ENCODE measurements at places on chromosomes 6 and 20.

DNA sequence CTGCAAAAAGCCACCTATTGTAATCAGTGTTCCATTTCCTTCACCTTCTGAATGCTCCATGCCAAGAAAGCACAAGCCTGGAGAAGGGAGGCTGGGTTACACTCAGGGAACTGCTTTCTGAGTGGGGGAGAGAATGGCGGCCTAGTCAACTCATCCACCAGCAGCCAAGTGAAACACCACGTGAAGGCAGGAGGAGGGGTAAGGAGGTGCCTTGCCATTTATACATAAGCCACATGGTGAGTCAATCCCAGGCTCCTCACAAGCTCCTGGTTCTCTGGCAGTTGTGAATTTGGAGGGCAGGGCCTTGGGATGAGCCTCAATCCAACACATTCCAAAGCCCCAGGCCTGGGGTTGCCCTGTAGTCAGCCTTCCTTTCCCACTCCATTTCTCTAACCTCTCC, 149.4 kb downstream of the CD24 start:
- DNase-seq, result no peak

GRCh38 chr20:34190679-34191090, 50.5 kb upstream of the ASIP start:
- no peak for DNase-seq

DNA sequence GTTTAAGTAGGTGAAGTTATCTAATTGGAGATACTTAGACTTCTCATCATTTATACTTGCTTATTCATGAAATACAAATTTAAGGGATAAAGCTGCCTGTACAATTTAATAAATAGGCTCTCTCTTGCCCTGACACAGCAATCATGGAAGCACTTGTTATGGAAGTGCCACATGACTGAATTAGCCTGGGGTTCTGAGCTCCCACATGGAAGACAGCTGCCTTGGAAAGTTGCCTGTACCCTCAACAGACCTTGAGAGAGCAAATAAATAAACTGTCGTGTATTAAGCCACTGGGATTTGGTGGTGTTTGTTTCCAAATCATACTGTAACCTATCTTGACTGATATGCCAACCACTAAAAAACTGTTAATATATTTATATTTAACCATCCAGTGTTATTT, 87.0 kb upstream of the RSPO3 start:
- DNase-seq, result no peak

- no peak for DNase-seq
Observed at GRCh38 chr20:14522595-14522994, 185.2 kb upstream of the FLRT3 start.

- DNase-seq, result peak; percentile 15
Observed at GRCh38 chr6:30463651-30464618, 25.4 kb upstream of the HLA-E start.

- no peak for DNase-seq
Observed at GRCh38 chr6:148831064-148831463, 84.2 kb downstream of the UST start.

DNA sequence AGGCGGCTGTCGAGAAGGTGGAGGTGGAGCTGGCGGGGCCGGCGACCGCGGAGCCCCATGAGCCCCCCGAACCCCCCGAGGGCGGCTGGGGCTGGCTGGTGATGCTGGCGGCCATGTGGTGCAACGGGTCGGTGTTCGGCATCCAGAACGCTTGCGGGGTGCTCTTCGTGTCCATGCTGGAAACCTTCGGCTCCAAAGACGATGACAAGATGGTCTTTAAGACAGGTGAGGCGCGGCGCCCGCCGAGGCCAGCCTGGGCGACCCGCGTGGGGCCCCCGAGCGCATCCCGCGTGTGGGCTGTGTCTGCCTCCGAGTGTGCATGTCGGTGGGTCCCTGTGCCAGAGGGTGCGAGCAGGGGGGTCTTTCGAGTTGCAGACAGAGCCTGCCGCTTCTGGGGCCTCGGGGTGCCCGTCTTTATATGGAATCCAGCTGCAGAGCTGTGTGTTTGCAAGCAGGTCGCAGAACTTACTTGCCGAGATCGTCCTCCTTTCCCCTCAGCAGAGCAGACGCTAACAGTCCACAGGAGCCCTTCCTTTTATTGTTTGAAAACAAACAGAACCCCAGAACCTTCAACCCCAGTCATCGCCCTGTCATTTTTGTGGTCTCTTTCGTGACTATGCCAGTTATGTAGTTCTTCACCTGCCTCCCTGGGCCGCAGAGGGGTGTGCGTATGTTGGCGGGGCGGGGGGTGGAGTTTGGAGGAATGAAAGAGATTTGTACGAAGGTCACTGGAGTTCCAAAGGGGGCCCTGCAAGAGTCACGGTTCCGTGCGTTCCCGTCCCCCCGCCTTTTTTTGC, 766 bp downstream of the SLC16A10 start:
- DNase-seq, result no peak

- no peak for DNase-seq
Observed at GRCh38 chr20:23119456-23120216, 33.5 kb upstream of the CD93 start.

DNA sequence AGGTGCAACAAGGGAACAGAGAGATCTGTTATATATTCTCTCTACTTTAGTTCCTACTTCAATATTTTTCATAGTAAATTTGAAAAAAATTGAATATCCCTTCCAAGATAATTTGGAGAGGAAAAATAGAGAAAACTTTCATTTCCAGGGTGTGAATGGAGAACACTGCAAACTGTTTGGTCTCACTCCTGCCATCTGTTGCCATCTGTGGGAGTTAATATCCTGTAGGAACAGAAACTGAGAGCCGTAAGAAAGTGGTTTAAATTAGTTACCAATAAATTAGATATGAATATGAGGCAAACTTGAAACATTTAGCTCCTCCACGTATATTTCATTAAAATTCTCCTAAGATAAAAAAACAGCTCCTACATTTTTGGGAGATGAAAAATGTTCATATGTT, 4.2 kb downstream of the ZNF337 start:
- no peak for DNase-seq

- DNase-seq, result no peak
Observed at GRCh38 chr6:151436802-151437201, 15.1 kb downstream of the RMND1 start.

GRCh38 chr20:23094213-23094896, 8.2 kb upstream of the CD93 start:
- DNase-seq, result no peak

GRCh38 chr6:67131827-67132226, 1424.8 kb upstream of the EYS start:
- DNase-seq, result no peak

DNA sequence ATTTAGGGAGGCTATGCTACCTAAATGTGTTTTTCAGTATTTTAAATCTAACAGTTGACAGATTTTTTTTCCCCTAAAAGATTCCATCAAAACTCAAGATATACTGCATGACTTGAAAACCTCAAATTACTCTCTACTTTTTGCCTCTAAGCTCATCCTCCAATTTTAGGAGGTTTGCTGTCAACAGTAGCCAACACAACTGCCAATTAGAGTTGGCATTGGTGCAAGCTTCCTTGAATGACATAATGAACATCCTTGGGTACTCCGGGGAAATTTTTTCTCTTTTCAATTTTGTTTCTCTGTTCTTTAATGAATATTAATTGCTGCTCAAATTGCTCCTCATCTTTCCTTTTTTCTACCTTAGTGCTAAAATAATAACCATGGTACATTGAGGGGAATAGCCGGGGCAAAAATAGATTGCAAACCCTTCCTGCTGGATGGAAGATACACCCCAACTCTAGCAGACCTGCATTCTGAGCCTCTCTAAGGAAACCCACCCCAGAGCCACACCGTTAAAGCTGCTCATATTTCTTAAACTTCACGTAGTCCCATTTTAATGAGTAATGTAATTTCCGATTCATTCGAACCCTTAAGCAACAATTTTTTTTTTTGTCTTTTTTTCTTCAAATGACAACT, 34.3 kb downstream of the SLC22A23 start:
- DNase-seq, result no peak

DNA sequence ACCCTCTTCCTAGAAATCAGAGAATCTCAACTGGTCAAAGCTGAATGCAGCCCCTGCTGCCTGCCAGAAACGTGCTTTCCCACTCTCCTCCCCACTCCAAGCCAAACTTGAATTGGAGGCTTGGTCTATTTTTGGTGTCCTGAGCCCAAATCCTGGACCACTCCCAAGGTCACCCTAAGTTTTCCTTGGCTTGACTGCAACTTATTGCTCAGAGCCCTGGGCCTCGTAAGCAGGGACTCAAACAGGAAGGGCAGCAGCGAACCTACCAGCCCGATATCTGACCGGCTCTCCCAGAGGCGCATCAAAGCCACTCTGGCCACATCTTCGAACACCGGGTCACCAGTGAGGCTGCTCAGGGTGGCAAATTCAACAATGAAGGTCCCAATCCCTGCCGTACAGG, 12.7 kb downstream of the EDEM2 start:
- DNase-seq, result no peak

DNA sequence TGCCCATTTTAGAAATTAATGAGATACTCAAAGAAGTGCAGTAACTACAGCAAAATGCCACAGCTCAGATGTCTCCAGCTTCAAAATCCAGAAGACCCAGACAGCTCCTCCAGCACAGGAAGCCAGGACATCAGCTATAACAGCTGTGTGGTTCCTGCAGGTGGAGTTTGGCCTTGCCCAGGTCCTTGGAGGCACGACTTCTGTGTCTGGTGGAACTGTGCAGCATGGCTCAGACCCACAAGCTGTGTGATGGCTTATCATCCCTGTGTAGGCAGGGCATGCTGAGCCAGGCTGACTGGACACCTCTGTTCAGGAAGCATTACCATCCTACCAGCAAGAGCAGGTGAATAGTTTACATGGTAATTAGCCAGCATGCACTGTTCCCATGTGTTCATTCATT, 26.5 kb upstream of the CD93 start:
- DNase-seq, result no peak

GRCh38 chr6:157029980-157030690, 253.0 kb downstream of the ARID1B start:
- no peak for DNase-seq

- DNase-seq, result no peak
Observed at GRCh38 chr6:44386929-44387345, 569 bp upstream of the CDC5L start.

- DNase-seq, result no peak
Observed at GRCh38 chr6:143596866-143597265, 80.9 kb upstream of the PHACTR2 start.

DNA sequence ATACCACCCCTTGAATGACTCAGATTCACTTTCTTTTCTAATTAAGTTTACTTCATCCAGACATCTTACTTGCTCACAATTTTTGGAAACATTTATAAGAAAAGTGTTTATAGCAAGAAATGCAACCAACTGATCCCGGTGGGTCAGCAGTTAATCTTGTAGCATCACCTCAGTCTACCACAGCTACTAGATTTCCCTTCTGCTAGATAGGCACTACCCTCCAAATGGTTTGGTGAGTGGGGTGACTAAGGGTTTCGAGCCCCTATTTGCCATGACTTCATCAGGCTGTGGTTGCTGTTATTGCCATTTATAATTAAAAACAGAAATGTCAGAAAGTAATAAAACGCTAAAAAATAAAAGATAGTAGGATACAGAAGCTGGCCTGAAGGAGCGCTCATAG, 930.1 kb upstream of the GJE1 start:
- DNase-seq, result no peak

GRCh38 chr6:24686946-24687345, 20.1 kb downstream of the ACOT13 start:
- no peak for DNase-seq

GRCh38 chr6:143844006-143844405, 868 bp downstream of the LTV1 start:
- DNase-seq, result no peak

- peak; percentile 72 for DNase-seq
Observed at GRCh38 chr6:36912586-36912985, 26.8 kb downstream of the C6orf89 start.

GRCh38 chr20:64264091-64264490, 8.5 kb downstream of the PCMTD2 start:
- no peak for DNase-seq

- DNase-seq, result no peak
Observed at GRCh38 chr6:141848029-141848890, 284.5 kb upstream of the GJE1 start.

DNA sequence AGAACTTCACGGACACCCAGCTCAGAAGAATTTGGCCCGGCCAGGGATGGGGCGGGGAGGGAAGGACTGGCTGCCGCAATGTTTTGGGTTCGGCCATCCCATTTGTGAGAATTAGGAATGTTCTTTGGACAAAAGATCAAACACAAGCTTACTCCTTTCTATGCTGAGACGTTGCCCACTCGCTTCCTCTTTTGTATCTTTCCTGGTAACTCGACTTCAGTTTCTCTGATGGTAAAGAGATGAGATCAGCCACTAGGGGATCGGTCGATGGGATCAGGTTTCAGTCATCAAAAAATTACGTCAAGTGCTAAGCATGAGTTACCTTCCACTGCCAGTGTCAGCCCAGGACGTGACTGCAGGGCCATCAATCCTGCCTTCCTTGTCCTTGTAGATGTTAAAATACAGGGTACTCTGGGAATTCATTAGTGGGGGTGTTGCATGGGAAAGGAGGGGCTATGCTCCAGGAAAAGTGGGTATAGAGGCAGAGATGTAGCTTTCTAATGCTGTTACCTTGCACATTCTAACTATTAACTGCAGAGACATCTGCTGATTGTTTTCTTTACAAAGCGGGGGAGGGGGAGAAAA, 190.2 kb downstream of the TSHZ2 start:
- no peak for DNase-seq

DNA sequence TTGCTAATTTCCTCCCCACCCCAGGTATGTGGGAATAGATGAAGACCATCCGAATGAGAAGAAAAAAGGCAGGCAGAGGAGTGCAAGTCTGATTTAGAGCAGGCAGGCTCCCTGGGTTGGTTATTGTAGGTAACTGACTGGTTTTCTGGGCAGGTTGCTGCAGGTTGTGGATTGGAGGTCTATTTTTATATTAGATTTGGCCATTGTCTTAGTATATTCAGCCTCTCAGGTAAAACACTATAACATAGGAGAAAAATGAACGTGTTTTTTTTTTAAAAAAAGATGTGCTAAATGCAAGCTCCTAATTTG, 492 bp upstream of the TBC1D7 start:
- no peak for DNase-seq

DNA sequence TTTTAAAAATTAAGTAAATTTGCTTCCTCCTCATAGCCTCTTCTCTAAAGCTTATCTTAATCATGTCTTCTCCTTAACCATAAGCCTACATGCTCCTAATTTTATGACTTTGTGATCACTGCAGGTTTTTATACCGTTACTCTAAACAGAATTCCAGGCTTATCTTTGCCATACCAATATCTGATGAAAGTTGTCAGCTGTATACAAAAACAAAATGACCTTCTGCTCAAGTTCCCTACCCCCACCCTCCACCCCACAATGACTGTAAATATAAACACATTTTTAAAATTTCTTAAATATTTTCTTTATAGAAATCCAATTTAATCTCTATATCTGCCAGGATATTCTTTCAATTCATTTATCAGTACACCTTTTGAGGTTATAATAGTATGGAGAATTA, 60.5 kb upstream of the SGK1 start:
- no peak for DNase-seq

GRCh38 chr6:44529146-44529905, 141.8 kb downstream of the CDC5L start:
- DNase-seq, result no peak

DNA sequence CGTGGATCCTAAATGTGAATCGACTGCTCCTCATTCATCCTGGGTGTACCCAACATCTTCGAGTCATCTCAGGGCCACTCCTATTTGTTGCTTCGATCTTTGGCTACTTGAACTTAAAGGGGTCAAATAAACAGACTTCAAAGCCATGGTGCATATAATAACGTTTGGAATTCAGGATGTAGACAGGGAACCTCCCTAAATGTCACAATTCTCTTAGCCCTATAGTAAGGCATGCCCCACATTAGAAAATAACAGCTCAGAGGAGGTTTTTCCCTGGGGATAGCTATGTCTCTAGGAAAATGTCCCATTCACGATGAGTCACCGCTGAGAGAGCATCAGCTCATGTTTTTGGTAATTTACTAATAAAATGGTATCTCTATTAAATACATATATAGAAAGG, 54.8 kb upstream of the BMP6 start:
- DNase-seq, result no peak

Measured in GM12878 (cell line).